ENCODE measurements at places on chromosomes 13 and 19.

GRCh38 chr13:72144636-72145035 lies 277.6 kb upstream of the DACH1 start:
- H3K27me3 ChIP-seq: no peaks in the 10 kb centered on the region
- H3K4me3 ChIP-seq: no peak overlapping the region
- no peaks in the 10 kb centered on the region for H3K36me3 ChIP-seq
- H3K27ac ChIP-seq: no peak overlapping the region
- DNase-seq: no peak

DNA sequence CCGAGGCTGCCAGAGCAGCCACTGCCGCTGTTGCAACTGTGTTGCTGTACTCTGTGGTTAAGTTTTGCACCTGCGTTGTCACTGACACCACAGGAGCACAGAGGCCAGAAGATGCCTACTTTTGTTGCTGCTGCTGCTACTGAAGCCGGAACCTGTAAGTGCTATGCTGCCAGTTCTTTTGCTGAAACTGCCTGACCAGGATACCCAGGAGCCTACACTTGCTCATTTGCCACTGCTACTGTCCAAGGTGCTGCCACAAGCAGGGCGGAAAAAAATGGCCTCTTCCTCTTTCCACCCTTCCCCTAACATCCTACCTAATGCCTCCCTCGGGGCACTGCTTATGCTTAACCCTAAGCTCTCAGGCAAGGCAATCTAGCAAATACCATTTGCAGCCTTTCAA lies 29.0 kb upstream of the NBEA start:
- no peaks in the 10 kb centered on the region for H3K4me1 ChIP-seq
- H3K27ac ChIP-seq: no peak overlapping the region
- no peak overlapping the region for H3K4me3 ChIP-seq
- no peaks in the 10 kb centered on the region for H3K27me3 ChIP-seq
- no peak for DNase-seq

DNA sequence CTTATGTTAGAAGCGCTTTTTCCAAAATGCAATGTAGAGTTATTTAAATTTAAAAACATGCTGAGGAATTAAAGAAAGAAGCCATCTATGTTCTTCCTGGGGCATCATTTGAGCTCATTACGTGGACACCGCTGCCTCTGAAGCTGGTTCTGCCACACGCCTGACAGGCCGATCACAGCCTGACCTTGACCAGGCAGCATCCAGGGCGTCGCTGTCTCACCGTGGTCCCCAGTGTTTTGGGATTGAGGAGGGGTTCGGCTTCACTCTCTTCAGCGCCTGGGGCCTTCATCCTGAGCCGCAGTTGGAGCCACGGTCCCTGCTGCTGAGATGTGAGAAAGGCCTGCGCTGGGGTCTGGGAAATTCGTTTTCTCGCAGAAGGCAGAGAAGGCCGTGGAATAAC lies 64.0 kb downstream of the ATP11A start:
- H3K4me1 ChIP-seq: peaks cover 9% of the 10 kb centered on the region
- no peak for DNase-seq
- no peak overlapping the region for H3K4me3 ChIP-seq
- H3K27me3 ChIP-seq: no peaks in the 10 kb centered on the region
- peak overlapping the region; percentile 59 for H3K27ac ChIP-seq
- no peaks in the 10 kb centered on the region for H3K36me3 ChIP-seq

- no peaks in the 10 kb centered on the region for H3K4me1 ChIP-seq
- H3K27me3 ChIP-seq: no peaks in the 10 kb centered on the region
- DNase-seq: no peak
- H3K27ac ChIP-seq: no peak overlapping the region
- no peaks in the 10 kb centered on the region for H3K36me3 ChIP-seq
These were observed 535.0 kb downstream of the RFC3 start for GRCh38 chr13:34352958-34353357.

- H3K4me1 ChIP-seq: no peaks in the 10 kb centered on the region
- DNase-seq: no peak
These were observed 27.0 kb upstream of the HNRNPA1L2 start for GRCh38 chr13:52615134-52615801.

DNA sequence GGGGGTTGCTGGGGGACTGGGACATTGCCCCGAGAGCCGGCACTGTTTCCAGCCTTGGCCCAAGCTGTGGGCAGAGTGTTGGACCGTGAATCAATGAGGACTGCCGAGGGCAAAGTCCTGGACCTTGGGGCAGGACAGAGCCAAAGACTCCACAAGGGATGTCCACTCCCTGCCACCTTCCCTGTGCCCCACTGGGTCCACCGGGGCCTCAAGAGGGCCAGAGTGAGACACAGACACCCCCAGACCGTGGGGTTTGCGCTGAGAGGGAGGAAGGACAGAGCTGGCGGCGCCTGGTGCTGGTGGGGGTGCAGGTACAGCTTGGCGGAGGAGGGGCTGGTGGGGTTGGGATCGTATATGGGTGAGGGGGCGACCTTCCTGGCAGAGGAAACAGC lies 11.8 kb downstream of the MAST3 start:
- DNase-seq: no peak
- H3K27ac ChIP-seq: no peak overlapping the region
- H3K4me3 ChIP-seq: peak overlapping the region; percentile 24
- H3K27me3 ChIP-seq: peaks cover 12% of the 10 kb centered on the region
- H3K36me3 ChIP-seq: no peaks in the 10 kb centered on the region

DNA sequence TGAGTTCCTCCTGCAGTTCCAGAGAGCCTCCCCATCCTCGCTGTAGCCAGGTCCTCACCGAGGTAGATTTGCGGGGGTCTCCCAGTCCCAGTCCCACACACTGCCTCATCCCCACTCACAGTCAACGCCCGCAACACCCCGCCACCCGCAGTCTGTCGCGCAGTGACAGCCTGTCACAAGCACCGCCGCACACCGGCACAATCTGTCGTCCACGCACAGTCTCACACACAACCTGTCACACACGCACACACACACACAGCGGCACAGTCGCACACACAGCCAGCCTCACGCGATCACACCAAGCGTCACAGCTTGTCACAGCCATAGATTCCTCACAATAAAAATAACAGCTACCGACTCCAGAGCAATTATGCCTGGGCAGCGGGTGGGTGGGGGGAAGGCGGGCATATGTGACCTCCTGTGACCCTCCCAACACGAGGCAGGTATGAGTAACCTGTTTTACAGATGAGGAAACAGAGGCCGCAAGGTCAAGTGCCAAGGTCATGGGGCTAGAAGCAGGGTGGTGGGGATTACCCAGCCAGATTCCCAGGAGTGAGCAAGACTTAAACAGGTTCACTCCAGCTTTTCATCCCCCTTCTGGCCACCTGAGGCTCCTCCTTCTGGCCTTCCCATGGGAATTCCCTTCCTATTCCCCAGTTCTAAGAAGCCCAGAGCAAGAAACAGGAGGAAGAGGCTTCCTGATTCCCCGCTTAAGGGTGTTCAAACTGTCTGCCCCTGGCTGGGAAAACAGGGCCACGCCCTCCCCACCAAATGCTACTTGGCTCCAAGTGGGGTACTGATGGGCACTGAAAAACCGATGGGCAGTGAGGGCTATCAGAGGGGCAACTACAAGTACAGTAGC lies 13.9 kb downstream of the NFIX start:
- no peaks in the 10 kb centered on the region for H3K27me3 ChIP-seq
- H3K4me3 ChIP-seq: peak overlapping the region; percentile 12
- H3K27ac ChIP-seq: peak overlapping the region; percentile 95
- no peaks in the 10 kb centered on the region for H3K36me3 ChIP-seq
- DNase-seq: no peak

- no peak for DNase-seq
- no peak overlapping the region for H3K27ac ChIP-seq
- no peak overlapping the region for H3K4me3 ChIP-seq
- H3K36me3 ChIP-seq: no peaks in the 10 kb centered on the region
These were observed 8.8 kb upstream of the CDC34 start for GRCh38 chr19:522726-523125.

DNA sequence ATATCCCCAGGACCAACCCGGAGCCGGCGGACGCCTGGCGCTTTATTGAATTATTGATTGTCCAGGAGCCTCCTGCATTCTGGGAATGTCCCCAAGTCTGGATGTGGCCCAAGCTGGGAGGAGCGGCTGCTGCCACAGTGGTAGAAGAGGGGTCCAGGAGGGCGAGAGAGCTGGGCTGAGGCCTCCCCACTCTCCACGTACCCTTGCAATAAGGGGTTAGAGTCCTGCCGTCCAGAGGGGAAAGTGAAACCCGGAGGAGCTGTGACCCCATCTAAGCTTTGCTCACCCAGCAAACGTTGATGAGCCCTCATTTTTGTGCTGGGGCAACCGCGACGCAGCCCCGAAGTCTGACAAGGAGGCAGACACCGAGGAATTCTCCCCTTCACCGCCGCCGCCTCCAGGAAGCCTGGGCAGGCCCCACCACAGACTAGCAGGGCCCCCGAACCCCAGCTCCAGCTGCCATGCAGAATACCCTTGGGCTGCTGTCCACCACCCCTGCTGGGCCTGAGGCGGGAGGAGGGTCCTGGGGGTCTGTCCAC lies 1.4 kb upstream of the C2CD4C start:
- no peaks in the 10 kb centered on the region for H3K4me1 ChIP-seq
- H3K27ac ChIP-seq: no peak overlapping the region
- H3K36me3 ChIP-seq: no peaks in the 10 kb centered on the region
- no peak for DNase-seq
- H3K27me3 ChIP-seq: peaks cover 7% of the 10 kb centered on the region

- no peak overlapping the region for H3K4me3 ChIP-seq
- no peak for DNase-seq
- H3K36me3 ChIP-seq: no peaks in the 10 kb centered on the region
- no peaks in the 10 kb centered on the region for H3K27me3 ChIP-seq
- H3K27ac ChIP-seq: peak overlapping the region; percentile 69
These were observed 5.5 kb downstream of the WDFY2 start for GRCh38 chr13:51589793-51590192.

GRCh38 chr19:741506-742131 lies 9.3 kb upstream of the MISP start:
- H3K4me3 ChIP-seq: no peak overlapping the region
- DNase-seq: no peak
- H3K36me3 ChIP-seq: no peaks in the 10 kb centered on the region
- no peaks in the 10 kb centered on the region for H3K27me3 ChIP-seq

- no peaks in the 10 kb centered on the region for H3K36me3 ChIP-seq
- no peaks in the 10 kb centered on the region for H3K27me3 ChIP-seq
These were observed 24.9 kb downstream of the CELF5 start for GRCh38 chr19:3249408-3249807.

DNA sequence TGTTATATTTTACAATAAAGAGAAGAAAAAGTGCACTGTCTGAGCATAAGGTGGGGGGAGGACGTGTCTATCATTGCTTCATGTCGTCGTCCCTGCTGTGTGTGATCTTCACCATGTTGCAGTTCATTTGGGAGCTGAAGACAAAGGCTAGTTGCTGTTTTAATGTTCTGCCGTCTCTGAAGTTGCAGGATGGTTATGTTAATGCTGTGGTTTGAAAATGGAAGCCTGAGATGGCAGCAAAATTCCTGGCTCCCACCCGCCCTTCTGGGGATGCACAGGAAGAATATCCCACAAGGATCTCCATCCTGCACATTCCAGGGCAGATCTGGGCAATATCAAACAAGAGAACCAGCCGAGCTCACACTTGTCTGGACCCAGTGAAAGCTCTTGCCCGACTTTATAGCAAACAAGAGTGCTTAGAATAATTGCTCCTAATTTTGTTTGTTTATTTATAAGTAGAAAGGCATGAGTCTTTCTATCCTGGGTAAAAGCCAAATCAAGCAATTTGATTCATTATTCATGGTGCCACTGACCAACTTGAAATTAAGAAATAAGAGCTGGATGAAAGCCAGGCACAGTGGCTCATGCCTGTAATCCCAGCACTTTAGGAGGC lies 110.3 kb upstream of the ABCC4 start:
- H3K27me3 ChIP-seq: no peaks in the 10 kb centered on the region
- H3K4me3 ChIP-seq: no peak overlapping the region
- H3K36me3 ChIP-seq: no peaks in the 10 kb centered on the region
- no peaks in the 10 kb centered on the region for H3K4me1 ChIP-seq
- DNase-seq: no peak
- no peak overlapping the region for H3K27ac ChIP-seq

DNA sequence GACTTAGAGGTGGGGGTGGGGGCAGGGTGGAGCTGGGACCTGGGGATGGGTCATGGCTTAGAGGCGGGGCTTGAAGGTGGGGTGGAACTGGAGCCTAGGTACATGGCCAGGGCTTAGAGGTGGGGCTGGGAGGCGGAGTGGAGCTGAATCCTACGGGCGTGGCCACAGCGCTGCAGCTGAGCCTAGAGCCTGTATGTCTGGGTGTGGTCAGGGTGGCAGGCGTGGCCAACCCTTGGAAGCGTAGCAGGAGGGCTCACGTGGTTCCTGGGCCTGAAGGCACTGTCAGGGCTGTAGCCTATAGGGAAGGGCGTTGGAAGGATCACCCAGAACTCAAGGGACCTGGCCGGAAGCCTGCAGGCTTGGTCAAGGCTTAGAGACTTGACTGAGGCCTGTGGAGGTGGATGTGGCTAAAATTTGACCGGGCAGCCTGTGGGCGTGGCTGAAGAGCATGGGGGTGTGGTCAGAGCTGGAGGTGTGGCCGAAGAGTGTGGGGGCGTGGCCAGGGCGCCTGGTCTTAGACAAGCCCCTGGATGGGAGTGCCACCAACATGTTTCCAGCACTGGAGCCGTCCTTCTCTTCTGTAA lies 24.3 kb downstream of the COLGALT1 start:
- no peaks in the 10 kb centered on the region for H3K4me1 ChIP-seq
- H3K36me3 ChIP-seq: no peaks in the 10 kb centered on the region
- peak; percentile 68 for DNase-seq
- H3K27ac ChIP-seq: no peak overlapping the region
- H3K27me3 ChIP-seq: no peaks in the 10 kb centered on the region
- no peak overlapping the region for H3K4me3 ChIP-seq

DNA sequence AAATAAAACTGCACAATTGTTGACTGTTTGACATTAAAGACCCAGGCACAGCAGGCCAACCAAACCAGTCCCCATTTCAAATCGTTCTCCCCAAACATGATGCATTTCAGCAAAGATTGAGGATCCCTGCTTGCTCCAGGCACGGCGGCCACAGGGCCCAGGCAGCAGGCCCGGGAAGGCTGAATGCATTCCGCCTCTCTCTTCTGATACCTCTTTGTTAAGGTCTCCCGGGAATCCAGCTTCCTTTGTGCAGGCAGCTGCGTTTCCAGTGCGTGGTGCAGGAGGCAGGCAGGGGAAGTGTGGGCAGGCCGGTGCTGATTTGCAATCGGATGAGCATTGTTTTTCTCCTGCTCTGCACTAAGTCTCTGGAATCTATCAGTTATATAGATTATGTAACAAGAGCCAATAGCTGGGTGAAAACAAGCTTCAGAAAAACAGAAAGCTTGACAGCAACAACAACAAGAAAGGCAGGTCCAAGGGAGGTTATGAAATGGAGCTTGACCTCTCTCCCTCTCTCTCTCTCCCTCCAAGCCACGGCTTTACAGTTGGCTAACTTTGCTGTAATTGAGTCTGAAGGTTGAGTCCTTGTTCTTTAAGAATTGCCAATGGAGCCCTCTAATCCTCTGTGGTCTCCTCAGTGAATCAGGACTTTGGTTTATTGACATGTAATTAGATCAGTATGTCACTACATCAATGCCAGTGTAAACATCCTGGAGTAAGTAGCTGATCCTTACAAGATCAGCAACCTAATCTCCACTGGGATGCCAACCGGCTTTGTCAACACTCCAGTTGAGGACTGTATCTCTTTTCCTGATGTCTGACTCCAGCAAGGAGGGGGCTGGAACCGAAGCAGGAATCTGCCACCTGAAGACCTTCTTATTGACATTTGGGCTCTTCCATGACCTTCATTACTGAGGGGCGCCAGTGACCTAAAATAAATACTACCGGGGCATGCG lies 338.0 kb downstream of the TEX29 start:
- H3K36me3 ChIP-seq: no peaks in the 10 kb centered on the region
- H3K4me3 ChIP-seq: no peak overlapping the region
- H3K27me3 ChIP-seq: no peaks in the 10 kb centered on the region
- DNase-seq: no peak
- no peaks in the 10 kb centered on the region for H3K4me1 ChIP-seq

All from uterus (tissue), 4 donors.